ENCODE measurements at places on chromosomes 2 and 18. TPM values are rescaled to one million over a fixed set of nuclear protein-coding genes. Genes with fewer than 3 reads are reported as not detected.

- no peaks in the 10 kb centered on the region for H3K36me3 ChIP-seq
- no peak overlapping the region for H3K27ac ChIP-seq
- H3K4me3 ChIP-seq: no peak overlapping the region
- no peaks in the 10 kb centered on the region for H3K4me1 ChIP-seq
- no peak for DNase-seq
These were observed 24.3 kb downstream of the CDK15 start for GRCh38 chr2:201830666-201831065.

Gene IL37
- not detected for total RNA-seq

GRCh38 chr18:35592298-35592697, 10.8 kb downstream of the GALNT1 start:
- H3K4me3 ChIP-seq: no peak overlapping the region
- no peak for DNase-seq
- no peak overlapping the region for H3K27ac ChIP-seq
- H3K36me3 ChIP-seq: no peaks in the 10 kb centered on the region
- peaks cover 34% of the 10 kb centered on the region for H3K4me1 ChIP-seq
- no peaks in the 10 kb centered on the region for H3K27me3 ChIP-seq

- H3K36me3 ChIP-seq: no peaks in the 10 kb centered on the region
- H3K27me3 ChIP-seq: no peaks in the 10 kb centered on the region
- peak overlapping the region; percentile 97 for H3K27ac ChIP-seq
- DNase-seq: no peak
These were observed 709 bp downstream of the UGP2 start for GRCh38 chr2:63842149-63843061.

GRCh38 chr2:127650785-127651380, 4.9 kb downstream of the GPR17 start:
- DNase-seq: no peak
- H3K4me3 ChIP-seq: no peak overlapping the region
- no peak overlapping the region for H3K27ac ChIP-seq
- no peaks in the 10 kb centered on the region for H3K27me3 ChIP-seq
- peaks cover 35% of the 10 kb centered on the region for H3K4me1 ChIP-seq
